ENCODE measurements at places on chromosomes 7 and 10.

DNA sequence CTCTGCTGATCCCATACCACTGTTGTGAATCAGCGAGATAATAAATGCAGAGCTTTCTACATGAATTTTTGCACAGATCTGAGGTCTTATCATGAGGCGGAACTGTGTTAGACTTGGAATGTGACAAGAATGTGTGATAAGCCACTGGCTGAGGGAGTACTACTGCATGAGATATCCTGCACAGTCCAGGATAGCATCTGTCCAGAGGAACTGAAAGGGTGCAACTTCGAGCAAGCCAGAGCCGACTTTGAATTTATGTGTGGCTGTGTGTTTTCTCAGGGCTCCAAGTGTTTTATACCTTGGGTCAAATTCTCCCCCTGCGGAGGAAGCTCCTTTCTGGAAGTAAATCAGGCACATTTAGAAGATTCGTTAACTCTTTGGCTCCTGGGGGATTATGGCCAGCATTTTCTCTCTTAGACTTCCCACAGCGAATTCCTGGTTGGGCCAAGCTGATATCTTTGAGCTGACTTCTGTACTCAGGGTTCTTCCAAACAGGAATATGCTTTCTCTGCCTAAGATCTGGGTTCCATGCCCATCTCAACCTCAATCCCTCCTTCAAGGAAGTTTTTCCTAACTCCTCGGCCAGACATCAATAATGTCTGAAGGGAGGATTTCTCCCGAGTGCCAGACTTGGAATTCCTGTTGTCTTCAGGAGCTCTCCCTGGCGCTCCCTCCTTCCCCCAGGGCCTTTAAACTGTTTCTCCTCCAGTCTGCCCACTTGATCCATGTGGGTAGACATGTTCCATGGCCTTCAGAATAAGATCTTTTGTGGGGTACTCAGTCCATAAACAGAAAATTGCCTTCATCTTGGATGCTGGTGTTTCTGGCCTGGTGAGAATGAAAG lies 2.5 kb upstream of the MEST start:
- peak; percentile 43 for DNase-seq

DNA sequence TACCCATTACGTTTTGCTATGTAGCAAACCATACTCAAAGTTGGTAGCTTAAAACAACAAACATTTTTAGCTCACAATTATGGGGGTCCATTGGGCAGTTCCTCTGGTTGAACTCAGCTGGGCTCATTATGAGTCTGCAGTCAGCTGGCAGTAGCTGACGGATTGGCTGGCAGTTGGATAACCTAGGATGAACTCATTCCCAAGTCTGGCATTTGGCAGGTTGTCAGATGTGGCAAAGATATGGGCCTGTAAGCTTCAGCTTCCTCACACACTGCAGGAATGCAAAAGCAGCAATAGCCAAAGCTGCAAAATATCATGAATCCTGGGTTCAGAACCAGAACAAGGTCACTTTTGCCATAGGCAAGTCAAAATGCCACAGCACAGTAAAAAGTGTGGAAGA lies 412.2 kb upstream of the SORCS1 start:
- DNase-seq = no peak

GRCh38 chr7:114481999-114482398 lies 67.4 kb downstream of the FOXP2 start:
- no peak for DNase-seq

- no peak for DNase-seq
Measured at GRCh38 chr10:15399060-15399661, 28.1 kb upstream of the FAM171A1 start.

DNA sequence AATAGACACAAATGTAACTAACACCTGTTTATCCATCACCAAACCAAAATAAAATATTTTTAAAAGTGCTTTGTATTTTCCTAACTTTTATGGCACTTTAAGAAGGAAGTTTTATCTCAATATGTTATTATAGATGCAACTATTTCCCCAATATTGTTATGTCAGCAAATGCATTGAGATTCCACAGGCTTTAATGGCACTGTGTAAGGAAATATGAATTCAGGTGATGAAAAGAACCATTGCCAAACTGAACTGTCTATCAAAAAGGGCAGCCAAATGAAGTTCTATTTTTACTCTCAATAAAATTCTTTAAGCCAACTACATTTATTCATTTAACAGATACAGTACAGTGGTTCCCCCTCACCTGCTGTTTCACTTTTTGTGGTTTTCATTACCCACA lies 67.2 kb upstream of the OIT3 start:
- DNase-seq = no peak

DNA sequence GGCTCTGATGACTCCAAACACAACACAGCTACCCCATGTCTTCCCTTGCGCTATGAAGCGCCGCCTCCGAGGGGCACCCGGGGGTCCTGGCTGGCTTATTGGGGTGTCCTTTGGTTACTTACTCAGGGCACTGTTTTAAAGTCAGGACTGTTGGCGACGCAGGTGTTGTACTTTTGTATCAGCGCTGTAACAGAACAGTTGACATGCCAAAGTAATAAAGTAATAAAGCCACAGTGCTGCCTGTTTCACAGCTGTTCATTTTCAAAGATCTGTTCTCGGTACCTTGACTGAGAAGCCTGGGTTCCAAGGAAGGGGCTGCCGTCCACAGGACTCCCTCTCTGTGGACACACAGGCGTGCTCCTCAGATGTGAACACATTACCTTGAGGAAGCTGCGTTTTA lies 64.1 kb downstream of the WDR37 start:
- DNase-seq = no peak

- DNase-seq = no peak
Measured at GRCh38 chr7:29457565-29458011, 106.0 kb upstream of the PRR15 start.

- no peak for DNase-seq
Measured at GRCh38 chr10:76404531-76404930, 973.1 kb downstream of the LRMDA start.

GRCh38 chr10:24259365-24260130 lies 50.6 kb downstream of the KIAA1217 start:
- no peak for DNase-seq

DNA sequence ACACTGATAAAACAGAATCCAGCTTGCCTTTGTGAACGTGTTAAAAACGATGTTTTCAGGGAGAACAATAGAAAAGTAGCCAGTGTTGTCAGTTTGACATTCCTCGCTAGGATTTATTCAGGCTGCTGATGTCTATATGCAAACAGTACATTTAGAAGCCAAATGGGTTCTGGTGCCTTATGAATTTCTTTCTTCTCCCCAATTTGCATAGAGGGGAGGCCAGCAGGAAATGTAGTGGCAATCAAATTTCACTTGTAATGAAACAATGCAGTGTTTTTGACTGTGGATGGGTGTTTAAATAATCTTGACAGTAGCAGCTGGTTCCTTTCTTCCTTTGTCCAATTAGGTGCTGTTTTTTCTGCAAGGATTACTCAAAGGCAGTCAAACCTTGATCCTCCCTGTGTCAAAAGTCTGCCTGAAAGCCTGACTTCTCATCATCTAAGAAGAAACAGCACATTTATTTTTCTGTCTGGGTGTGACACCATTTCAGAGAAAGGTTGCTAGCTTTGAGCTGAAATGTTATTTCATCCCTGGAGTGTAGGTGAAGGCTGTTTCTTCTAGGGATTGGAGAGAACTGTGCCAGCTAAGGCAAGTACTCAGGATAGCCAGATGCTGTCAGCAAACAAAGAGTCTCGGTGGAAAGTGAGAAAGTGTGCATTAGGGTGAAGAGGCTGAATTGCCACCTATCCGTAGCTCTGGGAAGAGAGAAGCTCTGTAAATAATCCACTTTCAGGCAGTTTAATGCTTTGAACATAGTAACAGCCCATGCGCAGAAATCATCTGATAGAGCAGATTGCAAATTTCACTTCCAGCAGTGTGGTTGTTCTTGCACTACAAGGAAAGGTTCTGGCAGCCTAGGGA lies 36.6 kb upstream of the ZNRF2 start:
- DNase-seq = no peak

- DNase-seq = no peak
Measured at GRCh38 chr7:44366986-44367385, 41.6 kb upstream of the CAMK2B start.

DNA sequence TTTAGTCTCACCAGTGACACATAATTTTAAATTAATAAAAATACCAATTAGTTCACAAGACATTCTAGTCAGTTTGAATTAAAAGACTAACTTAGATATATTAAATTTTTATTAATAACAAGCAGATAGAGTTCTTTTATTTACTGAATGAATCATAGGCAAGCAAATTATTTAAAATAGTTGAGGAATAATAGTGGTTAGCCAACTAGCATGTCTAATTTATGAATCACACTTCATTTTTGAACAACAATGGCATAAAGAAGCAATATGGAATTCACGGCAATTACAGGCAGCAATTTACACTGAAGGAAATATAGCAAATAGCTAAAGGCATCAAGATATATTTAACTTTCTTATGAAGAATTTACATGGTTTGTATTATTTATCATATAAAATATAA lies 187.0 kb upstream of the SLC26A5 start:
- no peak for DNase-seq

DNA sequence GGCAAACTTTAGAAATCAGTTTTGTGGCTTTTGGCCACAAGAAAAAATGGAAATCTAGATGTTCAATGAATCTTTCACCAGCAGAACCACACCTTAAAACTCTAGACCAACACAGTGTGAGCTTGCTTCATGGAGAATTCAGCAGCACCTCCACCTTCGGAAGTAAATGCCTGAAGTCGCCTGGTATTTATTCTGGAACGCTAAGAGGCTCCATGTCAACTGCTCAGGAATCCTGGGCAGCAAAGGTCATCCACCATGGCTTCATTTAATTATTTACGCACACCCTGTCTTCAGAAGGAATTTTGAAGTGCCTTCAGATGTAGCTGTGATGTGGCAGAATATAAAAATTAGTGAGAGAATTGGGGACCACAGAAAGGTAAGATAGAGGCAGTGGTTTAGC lies 167.7 kb downstream of the GFRA1 start:
- no peak for DNase-seq

DNA sequence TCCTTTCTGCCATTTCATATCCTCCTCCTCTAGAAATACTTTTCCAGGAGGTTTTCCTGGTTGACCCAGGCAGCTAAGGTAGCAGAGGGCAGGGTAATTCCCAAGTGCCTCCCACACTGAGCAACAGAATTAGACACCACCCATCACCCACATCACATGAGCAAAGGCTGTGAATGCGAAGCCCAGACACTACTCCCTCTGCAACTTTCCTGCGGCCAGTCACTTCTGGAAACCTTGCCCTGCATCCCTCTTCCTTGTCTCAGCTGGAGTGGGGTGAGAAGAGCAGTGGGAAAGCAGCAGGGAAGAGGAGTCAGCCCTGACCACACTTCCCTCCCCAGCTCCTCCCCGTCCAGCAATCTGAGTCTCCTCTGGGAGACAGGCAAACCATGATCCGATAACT lies 15.2 kb downstream of the TMEM176B start:
- DNase-seq = no peak

DNA sequence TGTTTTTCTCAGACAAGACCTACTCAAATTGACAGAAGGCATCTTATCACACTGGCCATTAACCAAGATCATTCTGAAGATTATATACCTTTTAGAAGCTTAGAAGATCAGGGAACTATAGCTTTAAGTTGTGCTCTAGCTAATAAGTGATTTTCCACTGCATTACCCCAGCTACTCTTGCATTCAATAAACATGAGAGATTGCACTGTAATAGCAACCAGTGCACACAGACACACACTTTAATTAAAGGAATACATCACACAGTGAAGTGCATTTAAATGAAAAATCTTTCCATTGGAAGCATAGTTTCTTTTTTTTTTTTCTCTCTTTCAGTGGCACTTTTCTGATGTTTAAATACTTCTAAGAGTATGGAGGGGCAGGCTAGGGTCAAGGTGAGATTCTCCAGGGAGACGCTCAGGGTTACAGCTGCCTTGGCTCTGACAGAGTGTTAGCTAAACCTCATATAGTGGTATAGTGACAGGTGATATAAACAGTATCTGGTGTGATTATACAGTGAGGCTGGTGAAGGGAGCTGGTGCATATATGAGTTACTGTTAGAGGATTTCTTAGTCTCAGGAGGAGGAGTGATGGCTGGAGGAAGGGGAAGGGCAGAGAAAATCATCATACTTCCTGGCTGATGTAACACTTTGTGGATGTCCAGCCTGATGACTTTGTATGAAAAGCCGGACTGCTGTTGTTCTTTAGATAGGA lies 369.5 kb downstream of the SORCS3 start:
- DNase-seq = no peak

DNA sequence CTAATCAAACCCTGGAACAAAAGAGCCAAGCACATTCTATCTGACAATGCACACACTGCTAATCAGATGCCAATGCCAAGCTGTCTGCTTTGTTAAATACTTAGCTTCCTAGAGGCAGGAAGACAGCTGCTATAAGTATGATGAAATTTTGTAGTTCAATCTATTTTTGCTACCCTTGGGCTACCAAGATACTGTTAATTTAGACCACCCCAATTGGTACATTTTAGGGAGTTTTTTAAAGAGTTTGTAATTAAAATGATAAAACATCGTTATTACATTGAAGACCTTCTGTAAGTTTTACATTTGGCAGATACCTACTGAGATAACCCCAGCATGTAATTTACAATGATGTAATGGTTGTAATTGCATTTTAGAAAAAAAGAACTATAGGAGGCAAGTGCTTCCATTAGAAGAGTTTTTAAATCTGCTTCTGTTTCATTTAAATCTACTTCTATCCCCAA lies 268.5 kb downstream of the ADK start:
- DNase-seq = no peak

DNA sequence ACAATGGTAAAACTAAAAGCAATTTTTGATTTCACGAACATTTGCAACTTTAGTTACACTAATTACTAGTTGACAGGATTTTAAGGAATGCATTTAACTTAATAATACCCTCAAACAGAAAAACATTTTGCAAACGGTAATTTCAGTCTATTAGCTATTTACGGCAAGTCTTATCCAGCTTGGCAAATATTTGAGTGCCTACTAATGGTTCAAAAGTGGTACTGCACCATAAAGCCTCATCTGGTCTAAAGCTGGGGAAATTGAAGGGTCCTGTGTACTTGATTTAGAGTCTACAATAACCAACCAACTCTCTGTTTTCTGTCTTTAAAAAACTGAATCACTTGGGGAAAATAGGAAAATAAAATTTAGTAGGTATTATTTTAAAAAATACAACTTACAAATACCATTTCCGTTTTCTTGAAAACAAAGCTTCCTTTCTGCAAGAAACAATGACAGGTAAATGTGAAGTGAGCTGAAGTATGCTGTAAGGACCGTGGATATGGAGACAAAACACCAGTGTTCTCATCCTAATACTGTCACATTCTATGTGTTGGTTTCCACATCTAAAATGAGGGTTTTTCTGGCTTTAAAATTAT lies 142.3 kb downstream of the VPS50 start:
- no peak for DNase-seq

DNA sequence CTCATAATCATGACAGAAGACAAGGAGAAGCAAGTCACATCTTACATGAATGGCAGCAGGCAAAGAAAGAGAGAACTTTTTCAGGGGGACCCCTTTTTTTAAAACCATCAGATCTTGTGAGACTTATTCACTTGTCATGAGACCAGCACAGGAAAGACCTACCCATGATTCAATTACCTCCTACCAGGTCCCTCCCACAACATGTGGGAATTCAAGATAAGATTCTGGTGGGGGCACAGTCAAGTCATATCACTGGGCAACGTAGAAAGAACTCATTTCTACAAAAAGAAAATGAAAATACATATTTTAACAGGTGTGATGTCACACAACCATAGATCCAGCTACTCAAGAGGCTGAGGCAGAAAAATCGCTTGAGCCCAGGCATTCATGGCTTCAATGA lies 304.1 kb downstream of the IPMK start:
- no peak for DNase-seq

All from hypothalamus (tissue), 51 donors.